ENCODE measurements at places on chromosomes 16 and 17. TPM values are rescaled to one million over a fixed set of nuclear protein-coding genes. Genes with fewer than 3 reads are reported as not detected.

The CD300C gene
- 0.19 TPM for total RNA-seq

DNA sequence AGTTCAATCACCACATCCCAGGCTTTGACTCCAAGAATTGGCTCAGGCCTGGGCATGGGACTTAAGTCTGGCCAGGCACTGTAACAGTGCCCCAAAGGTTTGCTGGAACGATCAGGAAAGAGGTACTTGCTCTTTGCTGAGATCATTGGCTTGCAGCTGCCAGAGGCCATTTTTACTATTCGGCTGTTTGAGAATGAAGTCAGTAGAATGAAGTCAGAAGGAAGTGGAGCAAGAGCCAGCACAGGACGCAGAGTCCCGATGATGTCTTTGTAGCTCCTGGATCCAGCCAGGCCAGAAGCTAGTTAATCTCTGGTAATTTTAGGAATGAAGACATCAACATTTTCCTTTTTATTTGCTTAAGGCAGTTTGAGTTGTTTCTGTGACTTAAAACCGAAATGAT, 195.5 kb downstream of the RAB11FIP4 start:
- no peaks in the 10 kb centered on the region for H3K36me3 ChIP-seq
- H3K27me3 ChIP-seq, result no peaks in the 10 kb centered on the region
- H3K4me3 ChIP-seq, result no peak overlapping the region

GRCh38 chr16:24855678-24856077, 9.9 kb downstream of the SLC5A11 start:
- H3K36me3 ChIP-seq, result no peaks in the 10 kb centered on the region
- H3K4me3 ChIP-seq, result no peak overlapping the region
- no peak for DNase-seq
- H3K27ac ChIP-seq, result no peak overlapping the region
- H3K27me3 ChIP-seq, result no peaks in the 10 kb centered on the region

- H3K36me3 ChIP-seq, result no peaks in the 10 kb centered on the region
- H3K4me3 ChIP-seq, result no peak overlapping the region
- H3K27ac ChIP-seq, result no peak overlapping the region
- H3K27me3 ChIP-seq, result no peaks in the 10 kb centered on the region
These were observed 412.1 kb downstream of the CA10 start for GRCh38 chr17:51746421-51746820.

DNA sequence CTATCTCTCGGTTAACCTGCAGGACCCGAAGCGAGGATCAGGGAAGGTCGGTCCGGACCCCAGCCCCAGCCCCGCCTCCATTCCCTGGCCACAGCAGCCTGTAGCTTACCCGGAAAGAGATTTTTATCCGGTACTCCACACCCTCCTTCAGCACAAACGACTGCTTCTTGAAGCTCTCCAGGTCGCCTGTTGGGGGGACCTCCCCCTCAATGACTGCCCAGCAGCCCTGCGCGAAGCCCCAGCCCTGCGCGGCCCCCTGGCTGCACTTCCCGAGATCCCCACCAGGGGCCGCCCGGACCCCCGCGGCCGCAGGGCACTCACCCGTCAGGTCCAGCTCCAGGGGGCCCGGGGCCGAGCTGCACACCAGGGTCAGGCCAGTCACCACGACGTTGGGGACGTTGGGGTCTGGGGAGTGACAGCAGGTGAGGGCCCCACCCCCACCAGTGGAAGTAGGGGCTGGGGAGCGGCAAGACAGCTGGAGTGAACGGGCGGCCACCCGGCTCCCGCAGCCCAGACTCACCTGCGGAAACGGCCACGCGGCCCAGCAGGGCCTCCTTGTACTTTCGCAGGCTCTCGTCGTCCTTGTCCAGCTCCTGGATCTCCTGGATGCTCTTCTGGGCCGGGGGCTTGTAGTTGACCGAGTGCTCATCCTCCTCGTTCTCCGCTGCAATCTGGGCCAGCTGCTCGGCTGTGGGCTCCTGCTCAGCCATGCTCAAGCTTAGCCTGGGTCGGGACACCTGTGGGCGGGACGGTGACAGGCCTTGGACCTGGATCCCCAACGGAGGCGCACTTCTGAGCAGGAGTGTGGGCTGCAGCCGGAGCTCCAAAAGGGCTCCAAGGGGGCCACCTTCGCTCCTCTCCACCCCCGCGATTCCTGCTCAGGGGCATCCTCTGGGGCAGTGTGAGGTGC, 1.7 kb downstream of the ARHGDIA start:
- peaks cover 52% of the 10 kb centered on the region for H3K4me1 ChIP-seq
- H3K36me3 ChIP-seq, result no peaks in the 10 kb centered on the region
- no peaks in the 10 kb centered on the region for H3K27me3 ChIP-seq
- H3K27ac ChIP-seq, result peak overlapping the region; percentile 100
